Aorta (tissue), 5 donors: ENCODE measurements at places on chromosomes 2 and 18. TPM values are rescaled to one million over a fixed set of nuclear protein-coding genes. Genes with fewer than 3 reads are reported as not detected.

DNA sequence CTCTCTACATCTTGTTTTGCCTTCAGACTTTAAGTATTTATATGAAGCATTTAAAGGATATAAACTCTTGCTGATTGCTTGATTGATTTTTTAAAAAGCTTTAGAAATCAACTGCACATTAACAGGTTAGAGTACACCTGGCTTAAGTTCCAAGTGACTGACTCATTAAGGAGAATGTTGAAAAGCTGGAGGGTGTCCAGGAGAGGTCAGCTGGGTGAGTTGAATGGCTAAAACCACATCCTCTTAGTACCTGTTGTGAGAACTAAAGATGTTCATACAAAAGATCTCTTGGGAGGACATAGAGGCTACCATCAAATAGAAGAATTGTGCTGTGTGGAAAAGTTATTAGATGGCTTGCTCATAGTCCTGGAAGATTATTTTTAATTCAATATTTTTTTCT lies 206.8 kb downstream of the TXNL1 start:
- DNase-seq: no peak

DNA sequence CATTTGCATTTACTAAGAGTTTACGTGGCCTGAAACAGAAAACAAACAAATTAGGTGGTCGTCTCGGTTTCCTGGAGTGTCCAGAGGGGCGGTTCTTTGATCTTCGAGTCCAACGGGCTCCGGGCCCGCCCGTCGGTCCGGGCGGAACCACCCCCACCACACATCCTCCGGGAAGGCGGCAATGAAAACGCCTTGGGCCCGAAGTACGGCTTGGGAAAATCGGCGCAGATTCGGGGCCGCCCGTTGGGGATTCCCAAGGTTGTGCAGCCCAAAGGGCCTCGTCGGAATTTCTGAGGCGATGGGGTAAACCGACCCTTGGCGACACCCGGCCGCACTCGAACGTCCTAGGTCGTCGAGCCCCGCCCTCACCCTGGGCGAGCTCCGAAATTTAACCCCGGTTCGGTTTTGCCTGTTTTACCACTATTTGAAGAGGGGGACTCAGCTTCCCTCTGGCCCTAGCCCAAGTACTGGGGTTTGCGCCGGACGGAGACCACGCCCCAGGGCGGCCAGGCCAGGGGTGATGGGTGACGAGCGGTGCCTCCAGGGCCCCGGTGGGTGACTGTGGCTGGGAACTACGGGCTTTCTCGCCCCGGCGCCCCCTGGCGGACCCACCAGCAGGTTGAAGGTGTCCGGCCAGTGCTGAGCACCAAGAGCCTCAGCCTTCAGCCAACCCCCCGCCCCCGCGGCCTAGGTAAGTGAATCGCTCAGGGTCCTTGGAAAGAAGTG lies 1.9 kb upstream of the CFAP53 start:
- peak; percentile 95 for DNase-seq

DNA sequence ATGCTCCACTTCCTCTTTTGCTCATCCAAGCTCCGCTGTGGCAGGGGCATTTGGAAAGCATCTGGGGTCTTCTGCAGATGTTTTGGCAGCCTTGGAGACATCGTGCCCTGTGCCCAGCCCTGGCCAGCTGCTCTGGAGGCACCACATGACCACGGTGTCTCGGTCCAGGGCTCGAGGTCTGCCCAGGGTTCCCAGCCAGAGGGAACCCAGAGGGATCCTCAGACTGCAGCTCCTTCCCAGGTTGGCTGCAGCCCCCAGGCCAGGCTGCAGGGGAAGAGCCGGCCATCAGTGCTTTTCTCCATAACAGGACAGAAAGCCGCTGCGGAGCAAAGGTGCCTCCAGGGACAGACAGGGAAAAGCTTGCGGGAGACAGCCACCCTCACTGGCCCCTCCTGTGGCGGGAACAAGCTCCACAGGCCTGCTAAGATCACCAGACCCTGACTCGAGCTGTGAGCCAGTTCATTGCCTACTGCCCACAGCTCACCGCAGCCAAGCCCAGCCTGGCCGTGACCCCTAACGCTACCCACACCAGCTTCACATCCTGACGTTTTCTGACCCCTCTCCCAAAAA lies 74.7 kb downstream of the SMAD7 start:
- DNase-seq: no peak

DNA sequence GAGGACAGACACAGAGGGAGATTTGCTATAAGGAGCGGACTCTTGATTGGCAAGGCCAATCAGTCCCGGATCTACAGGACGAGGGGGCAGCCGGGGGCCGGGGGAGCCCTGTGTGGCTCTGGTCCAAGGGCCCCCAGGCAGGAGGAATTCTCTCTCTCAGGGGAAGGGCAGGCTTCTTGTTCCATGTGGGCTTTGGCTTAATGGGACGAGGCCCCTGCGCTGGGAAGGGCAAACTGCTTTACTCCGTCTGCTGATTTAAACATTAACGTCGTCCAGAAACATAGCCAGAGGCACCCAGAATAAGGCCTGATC lies 75.9 kb downstream of the TMEM18 start:
- no peak for DNase-seq

DNA sequence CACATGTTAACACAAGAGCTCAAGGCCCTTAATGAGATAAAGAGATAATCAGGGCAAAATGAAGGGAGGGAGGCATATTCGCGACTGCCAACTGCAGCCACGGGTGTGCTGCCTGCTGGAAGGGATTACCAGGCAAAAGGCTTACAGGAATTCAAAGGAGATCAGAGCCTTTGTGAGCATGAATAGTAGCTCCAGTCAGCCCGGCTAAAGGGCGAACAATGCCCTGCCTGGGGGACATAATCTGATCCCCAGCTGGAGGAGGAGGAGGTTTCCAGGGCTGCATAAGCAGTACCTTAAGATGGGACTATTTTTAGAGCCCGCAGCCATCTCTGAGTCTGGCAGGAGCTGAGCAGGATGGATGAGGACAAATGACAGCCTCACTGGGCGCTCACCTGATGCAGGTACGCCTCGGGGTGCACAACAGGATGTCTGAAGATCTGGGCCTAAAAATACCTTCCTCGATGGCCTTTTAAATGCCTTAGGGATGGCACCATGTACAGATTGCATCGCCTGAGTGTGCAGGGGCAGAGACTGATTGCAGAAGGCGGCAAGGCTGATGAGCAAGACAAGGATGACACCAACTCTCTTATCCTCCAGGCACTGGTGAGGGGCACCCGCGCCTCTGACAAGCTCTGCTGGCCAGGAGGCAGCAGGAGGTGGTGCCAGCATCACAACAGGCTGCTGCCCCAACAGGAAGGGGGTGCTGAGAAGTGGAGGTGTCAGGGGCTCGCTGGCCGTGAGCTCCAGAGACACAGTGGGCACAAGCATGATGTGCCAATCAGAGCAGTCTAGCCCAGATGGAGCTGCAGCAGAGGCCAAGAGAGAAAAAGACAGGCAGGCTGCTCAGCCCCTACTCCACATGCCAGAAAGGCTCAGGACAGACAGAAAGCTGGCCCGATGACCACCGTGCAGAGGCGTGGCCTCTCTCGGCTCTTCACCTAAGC lies 111.4 kb downstream of the EIPR1 start:
- no peak for DNase-seq

GRCh38 chr18:12405066-12405465 lies 2.7 kb upstream of the PRELID3A start:
- no peak for DNase-seq

DNA sequence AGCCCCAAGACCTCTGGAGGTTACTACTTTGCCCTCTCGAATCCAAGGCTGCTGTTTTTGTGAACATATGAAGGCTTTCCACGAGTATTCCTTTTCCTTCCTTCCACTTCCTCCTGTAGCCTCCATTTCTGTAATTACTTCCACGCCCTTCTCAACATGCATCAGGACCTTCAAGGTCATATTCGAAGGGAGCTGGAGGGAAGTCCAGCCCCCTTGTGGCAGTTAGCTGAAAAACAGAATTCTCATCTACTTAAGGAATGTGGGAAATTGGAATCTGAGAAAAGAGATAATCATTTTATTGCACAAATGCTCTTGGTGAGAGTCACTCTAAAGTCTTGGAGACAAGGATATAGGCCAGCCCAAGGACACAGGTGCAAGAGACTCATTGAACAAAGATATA lies 1000.2 kb downstream of the TDRD15 start:
- no peak for DNase-seq

DNA sequence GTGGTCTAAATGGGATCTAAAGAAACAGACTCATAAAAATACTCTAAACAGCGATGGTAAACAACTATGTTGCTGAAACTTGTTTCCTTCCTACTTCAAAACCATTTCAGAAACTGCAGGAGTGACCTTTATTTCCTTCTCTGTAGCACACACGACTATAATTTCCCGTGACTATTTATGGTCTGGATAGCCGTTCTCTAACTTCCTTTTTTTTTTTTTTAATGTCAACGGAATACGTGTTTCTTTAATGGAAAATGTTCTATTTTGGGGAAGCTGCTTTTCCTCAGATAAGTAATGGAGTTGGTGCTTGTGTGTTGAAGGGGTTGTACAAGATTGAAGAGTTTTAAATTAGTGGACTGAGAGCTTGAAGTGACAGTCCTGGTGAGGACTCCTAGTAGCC lies 224.1 kb downstream of the PHLPP1 start:
- DNase-seq: no peak

GRCh38 chr2:191740759-191741158 lies 62.8 kb downstream of the NABP1 start:
- no peak for DNase-seq

DNA sequence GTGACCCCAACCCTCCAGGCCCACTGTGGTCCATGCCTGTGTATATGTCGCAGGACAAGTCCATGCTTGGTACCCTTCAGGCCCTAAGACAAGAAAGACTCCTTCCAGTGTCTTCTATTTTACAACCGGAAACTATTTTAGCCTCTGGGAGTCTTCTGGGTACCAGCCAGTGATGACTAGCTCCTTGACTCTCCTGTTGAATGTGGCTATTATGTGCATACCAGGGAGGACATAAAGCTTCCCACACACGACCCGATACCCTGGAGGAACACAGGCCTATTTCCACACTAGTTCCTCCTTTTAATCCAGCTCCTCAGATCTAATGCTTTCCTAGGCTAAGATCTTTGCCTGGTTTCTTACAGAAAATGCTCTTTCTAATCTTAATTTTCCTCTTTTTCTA lies 178.1 kb downstream of the NCKAP5 start:
- DNase-seq: no peak

- DNase-seq: no peak
These were observed 66.2 kb downstream of the STAT1 start for GRCh38 chr2:190947711-190948251.

- DNase-seq: no peak
These were observed 315.5 kb upstream of the MYT1L start for GRCh38 chr2:2646433-2647051.

GRCh38 chr2:218418717-218419458 lies at the start of gene VIL1:
VIL1 (plus strand) TSS chr2:218419123; CDS start chr2:218423779, 4,656 bp downstream.
- no peak for DNase-seq

DNA sequence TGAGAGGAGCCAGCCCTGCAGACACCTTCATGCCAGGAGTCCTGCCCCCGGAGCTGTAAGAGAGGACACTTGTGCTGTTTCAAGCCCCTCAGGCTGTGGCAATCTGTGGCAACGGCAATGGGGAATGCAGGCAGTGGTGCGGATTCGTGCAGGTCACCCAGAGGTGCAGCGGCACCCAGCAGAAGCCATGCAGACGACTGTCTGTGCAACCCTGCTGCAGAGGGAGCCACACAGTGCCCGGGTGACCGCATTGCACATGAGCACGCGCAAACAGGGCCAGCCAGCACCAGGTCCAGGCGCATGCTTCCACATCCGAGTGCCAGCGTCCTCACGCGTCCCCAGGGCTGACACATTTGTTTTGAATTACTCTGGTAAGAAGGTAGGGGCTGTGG lies 84.8 kb upstream of the GPC1 start:
- DNase-seq: peak; percentile 60

GRCh38 chr2:219698748-219699439 lies 71.5 kb downstream of the SLC4A3 start:
- no peak for DNase-seq

GRCh38 chr18:57432140-57432539 lies 3.0 kb upstream of the ONECUT2 start:
- no peak for DNase-seq

DNA sequence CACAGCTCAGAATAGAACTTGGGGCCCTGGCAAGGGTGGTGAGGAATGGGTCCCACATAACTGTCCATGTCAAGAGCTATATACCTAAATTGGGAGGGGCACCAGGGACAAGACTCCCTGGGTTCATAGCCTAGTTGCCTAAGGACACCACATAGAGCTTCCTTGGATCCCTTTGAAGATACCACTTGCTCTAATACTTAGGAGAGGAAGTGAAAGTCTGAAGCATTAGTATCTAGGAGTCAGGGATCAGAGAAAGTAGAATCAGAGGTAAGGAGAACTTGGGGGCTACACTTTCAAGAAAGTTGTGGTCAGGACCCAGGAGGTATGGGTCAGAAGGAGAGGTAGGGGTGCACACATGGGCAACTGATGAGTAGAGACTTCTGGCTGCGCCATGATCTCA lies 318.2 kb upstream of the SLC39A10 start:
- no peak for DNase-seq

GRCh38 chr18:79283131-79283810 lies 112.5 kb upstream of the NFATC1 start:
- no peak for DNase-seq

GRCh38 chr2:50953021-50953420 lies 78.9 kb downstream of the NRXN1 start:
- no peak for DNase-seq

DNA sequence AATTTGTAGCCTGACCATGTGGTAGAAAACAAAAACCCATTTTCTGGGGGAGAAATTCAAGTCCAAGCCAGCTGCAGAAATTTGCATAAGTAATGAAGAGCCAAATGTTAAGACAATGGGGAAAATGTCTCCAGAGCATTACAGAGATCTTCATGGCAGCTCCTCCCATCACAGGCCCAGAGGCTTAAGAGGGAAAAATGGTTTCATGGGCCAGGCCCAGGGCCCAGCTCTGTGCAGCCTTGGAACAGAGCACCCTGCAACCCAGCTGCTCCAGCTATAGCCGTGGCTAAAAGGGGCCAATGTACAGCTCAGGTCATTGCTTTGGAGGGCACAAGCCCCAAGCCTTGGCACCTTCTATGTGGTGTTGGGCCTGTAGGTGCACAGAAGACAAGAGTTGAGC lies 69.1 kb upstream of the TSPYL6 start:
- DNase-seq: no peak

GRCh38 chr18:7926526-7926925 lies 359.4 kb downstream of the PTPRM start:
- no peak for DNase-seq

- DNase-seq: no peak
These were observed 110.5 kb downstream of the TACR1 start for GRCh38 chr2:75088791-75089190.

GRCh38 chr2:46230115-46230571 lies 67.1 kb upstream of the EPAS1 start:
- no peak for DNase-seq

GRCh38 chr2:6310256-6311215 lies 555.2 kb downstream of the CMPK2 start:
- DNase-seq: no peak

The VWC2L gene
- not detected for total RNA-seq

The C2orf92 gene
- total RNA-seq: 10.3 TPM

The REG3A gene
- total RNA-seq: 8.3 TPM

The CHRNG gene
- total RNA-seq: not detected

The RPRD1A gene
- 45.1 TPM for total RNA-seq

The PDIA6 gene
- 128 TPM for total RNA-seq

The C2orf78 gene
- not detected for total RNA-seq

The MOGAT1 gene
- total RNA-seq: not detected

The PSD4 gene
- 17.8 TPM for total RNA-seq

The ZNF804A gene
- 0.33 TPM for total RNA-seq
